ENCODE measurements at places on chromosomes 11 and 22.

DNA sequence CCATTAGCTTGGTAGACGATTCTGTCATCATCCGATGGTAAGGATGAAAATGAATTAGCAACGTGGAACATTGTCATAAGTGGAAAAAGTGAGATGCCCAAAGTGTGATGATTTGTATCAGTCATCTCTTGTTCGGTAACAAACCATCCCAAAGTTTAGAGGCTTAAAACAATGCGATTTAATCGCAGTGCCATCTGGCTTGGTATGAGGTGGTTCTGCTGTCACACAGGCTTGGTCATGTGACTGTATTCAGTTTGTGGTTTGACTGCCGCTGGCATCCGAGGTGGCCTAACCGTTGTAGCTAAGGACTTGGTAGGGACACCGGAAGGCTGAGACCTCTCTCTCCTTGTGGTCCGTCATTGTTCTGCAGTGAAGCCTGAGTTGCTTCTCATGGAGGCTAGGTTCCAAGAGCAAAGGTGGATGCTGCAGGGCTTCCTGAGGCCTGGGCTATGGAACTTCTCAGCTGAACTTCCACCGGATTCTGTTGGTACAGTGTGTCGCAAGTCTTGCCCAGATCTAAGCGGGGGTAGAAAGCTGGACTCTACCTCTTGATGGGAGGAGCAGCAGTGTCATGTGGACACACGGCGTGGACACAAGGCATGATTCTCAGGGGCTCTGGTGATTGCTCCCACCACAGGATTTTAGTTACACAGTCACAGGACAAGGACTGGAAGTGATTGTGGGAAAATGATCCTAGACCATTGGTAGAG is 36.3 kb downstream of the BCR start:
- peak; percentile 41 for DNase-seq

GRCh38 chr11:57460758-57461749 is 726 bp downstream of the RTN4RL2 start:
- no peak for DNase-seq

DNA sequence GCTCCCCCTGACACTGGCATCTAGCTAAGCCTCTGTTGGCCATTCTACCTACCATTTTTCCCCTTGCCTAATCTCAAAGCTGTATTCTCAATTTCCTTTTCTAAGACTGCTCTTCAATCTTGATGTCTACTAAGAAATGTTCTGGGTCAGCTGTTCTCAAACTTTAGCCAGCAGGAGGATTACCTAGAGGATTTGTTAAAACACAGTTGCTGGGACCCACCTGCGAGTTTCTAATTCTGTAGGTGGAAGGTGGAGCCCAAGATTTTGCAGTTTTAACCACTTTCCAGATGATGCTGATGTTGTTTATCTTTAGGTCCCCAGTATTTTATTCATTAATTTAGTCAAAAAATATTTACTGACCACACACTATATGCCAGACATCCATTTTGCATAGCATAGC is 9.3 kb upstream of the ARHGAP42 start:
- DNase-seq = no peak

DNA sequence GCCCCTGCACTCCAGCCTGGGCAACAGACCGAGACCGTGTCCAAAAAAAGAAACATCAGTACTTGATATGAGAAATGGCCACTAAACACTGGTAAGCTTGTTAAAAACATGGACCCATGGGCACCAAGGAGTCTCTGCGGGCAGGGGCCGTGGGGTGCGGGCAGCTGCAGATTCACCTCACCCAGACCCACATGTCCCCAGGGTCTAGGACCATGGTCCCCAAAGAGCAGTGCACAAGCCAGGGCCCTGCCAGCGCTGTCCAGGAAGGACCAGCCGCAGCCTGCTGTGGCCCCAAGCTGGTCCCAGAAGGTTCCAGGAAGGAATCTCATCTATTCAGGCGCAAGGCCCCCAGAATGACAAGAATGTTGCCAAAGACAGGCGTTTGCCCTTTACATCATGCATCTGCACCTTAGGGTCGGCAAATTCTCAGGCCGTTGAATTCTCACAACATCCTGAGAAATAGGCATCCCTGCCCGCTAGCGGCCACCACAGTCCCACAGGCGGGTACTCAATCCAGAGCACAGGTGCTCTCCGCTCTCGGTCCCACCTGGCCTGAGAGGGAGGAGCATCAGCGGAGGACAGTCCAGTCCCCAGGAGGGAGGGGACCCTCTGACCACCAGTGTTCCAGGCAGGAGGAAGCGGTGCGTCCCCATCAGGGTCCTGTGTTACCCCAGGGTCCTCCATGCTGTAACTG is 9.5 kb downstream of the YPEL1 start:
- DNase-seq = no peak

- no peak for DNase-seq
These were observed 203.0 kb downstream of the KIRREL3 start for GRCh38 chr11:126797457-126798169.

DNA sequence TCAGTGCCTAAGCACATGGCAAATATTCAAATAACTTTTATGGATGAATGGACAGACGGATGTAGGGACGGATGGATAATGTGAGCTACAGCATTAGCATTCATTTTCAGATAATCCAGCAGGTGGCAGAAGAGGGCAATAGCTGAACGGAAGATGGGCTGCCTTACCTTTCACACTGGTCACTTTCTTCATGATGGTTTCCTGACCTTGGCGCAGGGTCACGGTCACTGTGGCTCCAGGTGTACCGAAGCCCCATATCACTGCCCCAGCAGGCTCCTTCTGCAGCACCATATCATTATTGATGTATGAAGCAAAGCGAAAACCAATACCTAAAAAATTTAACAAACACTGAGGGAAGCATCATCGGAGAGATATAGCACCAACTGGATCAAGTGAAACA is 4.3 kb downstream of the SIAE start:
- DNase-seq = no peak

DNA sequence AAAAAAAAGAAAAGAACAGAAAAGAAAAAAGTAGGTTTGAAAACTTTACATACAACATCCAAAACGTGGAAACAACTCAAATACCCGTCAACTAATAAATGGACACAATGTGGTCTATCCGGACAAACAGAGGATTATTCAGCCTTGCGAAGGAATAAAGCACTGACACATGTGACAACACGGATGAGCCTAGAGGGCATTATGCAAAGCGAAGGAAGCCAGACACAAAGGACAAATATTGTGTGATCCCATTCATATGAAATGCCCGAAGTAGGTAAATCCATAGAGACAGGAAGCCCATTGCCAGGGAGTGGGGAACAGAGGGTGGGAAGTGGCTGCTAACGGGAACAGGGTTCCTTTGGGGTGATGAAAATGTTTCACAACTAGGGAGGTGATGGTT is 11.8 kb downstream of the RFPL1 start:
- no peak for DNase-seq

GRCh38 chr11:102626676-102627075 is 1.5 kb upstream of the MMP20 start:
- no peak for DNase-seq

- no peak for DNase-seq
These were observed 318.9 kb downstream of the NTM start for GRCh38 chr11:131689049-131689925.

DNA sequence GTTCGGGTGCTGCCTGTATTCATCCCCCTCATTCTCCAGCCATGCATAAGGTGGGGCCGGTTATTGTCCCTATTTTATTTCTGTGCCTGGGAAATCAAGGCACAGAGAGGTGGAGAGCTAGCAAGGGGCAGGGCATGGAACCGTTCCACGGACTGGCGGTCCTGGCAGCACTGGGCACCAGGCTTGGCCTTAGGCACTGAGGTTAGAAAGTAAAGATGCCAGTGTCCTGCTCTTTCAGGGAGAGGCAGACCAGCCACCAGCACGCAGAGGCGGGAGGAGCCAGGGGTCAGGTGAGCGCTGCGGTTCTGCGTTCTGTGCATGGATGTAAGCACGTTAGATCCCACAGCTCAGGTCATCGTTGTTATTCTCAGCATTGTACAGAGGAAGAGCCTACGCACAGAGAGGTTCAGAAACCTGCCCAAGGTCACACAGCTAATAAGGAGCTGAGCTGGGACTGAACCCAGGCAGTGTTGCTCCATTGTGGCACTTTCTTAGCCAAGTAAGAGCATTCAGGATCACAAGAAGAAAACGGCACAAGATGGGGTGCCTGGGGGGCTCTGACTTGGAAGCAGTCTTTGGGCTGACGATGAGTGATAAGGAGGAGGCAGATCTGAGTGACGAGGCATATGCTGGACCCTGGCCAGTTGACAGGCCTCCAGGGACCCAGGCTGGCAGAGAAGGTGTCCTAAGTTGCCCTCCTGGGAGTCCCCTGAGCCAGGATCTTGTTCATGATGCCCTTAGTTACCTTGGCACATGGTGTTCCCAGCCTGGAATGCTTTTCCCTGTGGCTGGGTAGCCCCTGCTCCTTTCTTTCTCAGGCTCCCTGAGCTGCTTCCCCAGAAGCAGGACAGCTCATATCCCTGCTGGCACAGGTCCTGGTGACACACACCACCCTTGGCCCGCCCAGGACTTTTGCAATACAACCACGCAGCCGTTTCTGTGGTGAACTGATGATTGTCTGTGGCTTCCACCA is 41.1 kb downstream of the OSBPL5 start:
- DNase-seq = no peak

- no peak for DNase-seq
These were observed 32.5 kb upstream of the POLD3 start for GRCh38 chr11:74559934-74560309.

DNA sequence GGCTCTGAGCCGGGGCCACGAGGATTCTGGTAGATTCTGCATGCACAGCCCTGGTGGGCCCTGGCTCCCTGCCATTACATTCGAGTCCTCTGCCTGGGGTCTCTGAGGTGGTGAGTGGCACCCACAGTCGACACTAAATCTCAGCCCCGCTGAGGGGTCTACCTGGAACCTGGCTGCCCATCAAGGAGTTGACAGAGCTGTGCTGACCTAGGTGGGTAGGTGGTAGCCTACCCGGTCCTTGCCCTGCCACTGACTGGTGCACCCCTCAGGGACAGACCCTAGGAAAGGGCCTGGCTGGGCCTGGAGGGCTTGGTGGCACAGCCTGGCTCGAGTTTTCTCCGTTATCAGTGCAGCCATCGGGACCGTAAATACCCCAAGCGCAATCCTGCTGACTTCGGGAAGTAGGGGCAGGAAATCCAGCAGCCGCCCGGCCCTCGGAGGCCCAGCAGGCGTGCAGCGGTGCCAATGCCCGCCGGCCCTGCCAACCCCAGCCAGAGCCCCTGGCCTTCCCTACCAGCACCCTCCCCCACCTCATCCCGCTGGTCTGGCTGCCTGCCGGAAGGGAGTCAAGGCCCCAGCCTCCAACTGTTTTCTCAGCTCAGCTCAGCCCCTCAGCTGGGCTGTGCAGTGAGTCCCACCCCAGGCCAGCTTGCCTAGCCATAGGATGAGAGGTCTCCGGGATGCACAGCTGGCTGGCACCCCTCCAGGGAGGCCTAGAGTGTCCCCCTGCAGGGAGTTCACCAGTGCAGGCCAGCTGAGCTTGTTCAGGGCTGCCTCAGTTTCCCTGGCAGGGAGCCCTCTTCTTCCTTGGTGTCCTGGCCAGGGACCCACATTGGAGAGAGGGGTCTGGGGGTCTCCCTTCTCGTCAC is 80.4 kb upstream of the KCNQ1OT1 start:
- DNase-seq = no peak

- DNase-seq = no peak
These were observed 134.7 kb downstream of the ME3 start for GRCh38 chr11:86537541-86538222.

- no peak for DNase-seq
These were observed 292.0 kb downstream of the BRD1 start for GRCh38 chr22:49535527-49536125.

- DNase-seq = no peak
These were observed 72.8 kb upstream of the CCND1 start for GRCh38 chr11:69567951-69568808.

DNA sequence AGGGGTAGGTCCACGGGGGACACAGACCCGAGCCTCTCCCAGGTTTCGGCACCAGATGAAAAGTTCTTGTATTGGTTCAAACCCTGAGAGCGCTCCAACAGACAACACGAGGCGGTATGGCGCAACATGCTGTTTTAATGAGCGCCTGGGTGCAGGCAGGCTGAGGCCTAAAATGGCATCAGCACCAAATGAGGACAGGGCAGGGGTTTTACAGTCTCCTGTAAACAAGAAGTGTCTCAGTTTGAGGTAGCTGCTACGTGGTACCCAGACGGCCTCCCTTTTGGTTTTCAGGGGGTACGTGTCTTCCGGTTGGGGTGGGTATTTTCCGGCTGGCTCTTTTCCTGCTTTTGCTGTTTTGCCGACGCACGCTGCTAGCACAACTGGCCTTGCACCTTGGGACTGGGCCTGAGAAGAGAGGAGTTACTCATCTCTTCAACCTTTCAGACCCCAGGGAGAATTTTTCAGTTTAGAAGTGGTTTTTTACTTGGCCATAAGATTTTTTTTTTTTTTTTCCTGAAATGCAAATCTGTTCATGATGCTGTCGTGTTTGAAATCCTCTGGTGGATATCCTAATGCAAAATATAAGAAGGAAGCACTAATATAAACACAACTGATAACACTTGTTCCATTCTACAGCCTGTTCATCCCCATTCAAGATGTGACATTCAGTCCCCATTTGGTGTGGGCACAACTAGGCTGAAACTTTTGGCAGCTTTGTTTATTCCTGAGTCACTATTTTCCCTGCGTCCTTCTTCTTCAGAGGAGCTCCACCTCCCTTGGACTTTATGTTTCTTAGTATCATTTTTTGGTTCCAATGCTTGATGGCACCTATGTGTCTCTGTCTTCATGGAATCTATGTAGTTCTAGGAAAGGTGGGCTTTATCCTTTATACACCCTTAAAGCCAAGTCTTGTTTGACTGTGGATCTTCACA is 6.5 kb downstream of the PPFIBP2 start:
- DNase-seq = no peak

DNA sequence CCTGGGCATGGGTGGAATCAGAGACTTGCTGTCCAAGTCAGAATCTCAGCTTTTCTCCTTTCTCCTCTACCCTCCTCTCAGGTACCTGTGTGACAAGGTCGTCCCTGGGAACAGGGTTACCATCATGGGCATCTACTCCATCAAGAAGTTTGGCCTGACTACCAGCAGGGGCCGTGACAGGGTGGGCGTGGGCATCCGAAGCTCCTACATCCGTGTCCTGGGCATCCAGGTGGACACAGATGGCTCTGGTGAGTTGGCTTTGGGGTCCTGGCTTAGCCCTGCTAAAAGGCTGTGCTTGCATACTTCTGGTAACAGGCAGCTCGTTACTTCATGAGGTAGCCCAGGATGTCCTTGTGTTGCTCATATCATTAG is 10.7 kb downstream of the MCM5 start:
- no peak for DNase-seq

- no peak for DNase-seq
These were observed 183.9 kb downstream of the CTTN start for GRCh38 chr11:70581991-70582885.

GRCh38 chr11:104183593-104183992 is 19.6 kb upstream of the PDGFD start:
- no peak for DNase-seq

GRCh38 chr11:108727665-108728064 is 62.8 kb downstream of the DDX10 start:
- DNase-seq = no peak
